Substantia nigra (tissue), 51 donors: ENCODE measurements at places on chromosomes 6 and 20.

DNA sequence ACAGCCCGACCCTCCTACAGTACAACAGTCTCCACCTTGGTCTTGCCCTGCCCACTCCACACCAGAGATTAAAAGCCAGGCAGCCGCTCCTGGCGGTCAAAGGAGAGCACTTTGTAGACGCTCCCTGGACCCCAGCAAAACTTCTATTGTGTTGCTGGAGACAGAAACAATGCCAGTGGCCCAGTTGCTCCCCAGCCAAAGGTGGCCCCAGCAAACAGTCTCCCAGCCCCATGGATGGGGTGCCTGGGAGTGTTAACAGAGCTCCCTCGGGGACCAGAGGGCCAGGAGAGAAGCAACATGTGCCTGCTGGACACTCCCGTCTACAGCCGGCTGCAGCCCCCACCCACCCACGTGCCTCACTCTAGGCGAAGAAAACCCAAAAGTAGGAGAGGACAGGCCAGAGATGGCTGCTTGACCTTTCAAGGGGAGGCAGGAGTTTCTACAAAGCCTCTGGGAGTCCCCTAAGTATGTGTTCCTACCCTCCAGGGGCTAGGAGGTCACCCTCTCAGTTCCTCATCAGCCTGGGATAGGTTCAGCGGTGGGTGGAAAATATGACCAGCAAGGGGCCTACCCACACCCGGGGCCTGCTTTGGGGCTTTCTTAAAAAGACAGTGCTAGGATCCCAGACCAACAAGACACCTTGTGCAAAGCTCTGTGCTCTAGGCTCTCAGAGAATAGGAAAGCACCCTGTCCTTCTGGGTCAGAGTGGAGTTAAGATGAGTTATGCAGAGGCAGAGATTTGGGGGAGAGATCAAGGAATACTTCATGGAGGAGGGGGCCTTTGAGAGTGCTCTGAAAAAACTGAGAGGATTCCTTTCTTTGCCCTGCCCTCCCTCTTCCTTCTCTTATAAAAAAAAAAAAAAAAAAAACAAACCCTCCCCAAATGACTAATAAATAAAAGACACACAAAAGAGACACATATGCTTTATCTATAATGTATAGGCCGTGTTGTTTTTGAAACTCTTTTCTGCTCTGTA is 19.0 kb upstream of the PREX1 start:
- DNase-seq = no peak

DNA sequence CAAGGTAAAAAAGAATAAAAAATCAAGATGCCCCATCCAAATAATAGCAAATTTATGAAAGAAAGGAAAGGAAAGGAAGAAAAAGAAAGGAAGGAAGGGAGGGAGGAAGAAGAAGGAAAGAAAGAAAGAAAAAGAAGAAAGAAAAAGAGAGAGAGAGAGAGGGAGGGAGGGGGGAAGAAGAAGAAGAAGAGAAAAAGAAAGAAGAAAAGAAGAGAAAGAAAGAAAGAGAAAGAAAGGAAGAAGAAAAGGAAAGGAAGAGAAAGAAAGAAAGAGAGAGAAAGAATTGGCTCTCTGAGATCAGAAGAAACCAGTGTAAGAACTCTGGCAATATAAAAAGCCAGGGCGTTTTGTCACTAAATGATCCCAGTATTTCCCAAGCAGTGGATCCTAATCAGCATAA is 401.7 kb downstream of the EPHA7 start:
- no peak for DNase-seq

GRCh38 chr20:49983848-49984408 is 1.1 kb downstream of the SNAI1 start:
- DNase-seq = no peak

GRCh38 chr20:48313324-48313723 is 514.5 kb downstream of the PREX1 start:
- DNase-seq = no peak

GRCh38 chr20:20732641-20733040 is 20.2 kb upstream of the RALGAPA2 start:
- DNase-seq = no peak

- DNase-seq = no peak
Observed at GRCh38 chr20:56451056-56451765, 17.2 kb upstream of the RTF2 start.

GRCh38 chr6:131139599-131139998 is 4.3 kb downstream of the AKAP7 start:
- no peak for DNase-seq

- DNase-seq = no peak
Observed at GRCh38 chr6:42276034-42276890, 58.6 kb upstream of the MRPS10 start.

GRCh38 chr6:13559251-13559650 is 15.2 kb upstream of the SIRT5 start:
- DNase-seq = no peak

DNA sequence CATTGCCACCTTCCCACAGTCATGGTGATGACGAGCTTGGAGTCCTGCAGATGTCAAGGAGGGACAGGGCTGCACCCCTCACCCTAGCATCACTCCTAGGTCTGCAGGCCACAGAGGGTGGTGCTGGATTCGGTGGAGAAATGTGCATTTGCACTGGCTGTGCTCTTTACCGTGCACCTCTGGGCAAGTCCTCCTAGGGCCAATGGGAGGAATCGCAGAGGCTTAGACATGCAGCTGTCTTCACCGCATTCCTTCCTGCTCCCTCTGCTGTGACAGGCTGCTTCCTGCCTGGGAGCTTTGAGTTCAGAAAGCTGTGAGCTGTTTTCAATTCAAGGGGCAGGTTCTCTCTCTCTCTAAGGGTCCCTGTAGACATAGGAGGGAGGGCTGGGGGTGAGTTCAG is 85.1 kb downstream of the EDN3 start:
- no peak for DNase-seq

DNA sequence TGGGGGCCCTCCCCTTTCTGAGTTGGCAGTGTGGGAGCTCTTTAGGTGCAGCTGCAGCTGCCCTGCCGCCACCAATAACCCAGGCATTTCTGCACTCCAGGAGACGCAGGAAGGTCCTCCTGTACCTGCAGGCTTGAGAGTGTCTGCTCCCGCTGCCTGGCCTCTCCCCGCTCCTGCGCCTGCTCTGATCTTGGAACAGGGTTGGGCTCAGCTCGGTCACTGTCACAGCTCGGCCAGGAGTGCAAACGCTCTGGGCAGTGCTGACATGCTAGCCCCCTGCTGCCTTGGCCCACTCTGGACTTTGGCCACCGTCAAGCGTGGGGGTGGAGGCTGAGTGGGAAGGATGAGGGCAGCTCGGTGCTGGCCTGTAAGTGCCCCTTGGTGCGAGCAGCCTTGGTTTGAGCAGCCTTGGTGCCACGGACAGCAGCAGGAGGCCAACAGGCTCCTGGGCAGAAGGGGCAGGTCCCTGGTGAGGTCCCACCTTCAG is 738.1 kb upstream of the GJE1 start:
- no peak for DNase-seq

DNA sequence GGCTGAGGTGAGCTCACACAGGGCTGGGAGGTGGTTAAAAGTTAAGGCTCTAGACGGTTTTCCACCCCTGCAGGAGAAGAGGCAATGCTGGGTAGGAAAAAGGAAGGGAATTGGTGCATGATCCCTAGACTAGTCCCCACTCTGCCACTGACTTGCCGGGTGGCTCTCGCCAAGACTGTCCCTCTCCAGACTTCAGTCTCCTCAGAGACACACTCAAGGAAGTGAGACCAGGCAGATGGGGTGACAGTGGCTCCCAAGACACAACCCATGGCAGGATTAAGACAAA is 13.1 kb downstream of the C20orf96 start:
- no peak for DNase-seq

- no peak for DNase-seq
Observed at GRCh38 chr6:24228123-24228522, 102.1 kb downstream of the NRSN1 start.

DNA sequence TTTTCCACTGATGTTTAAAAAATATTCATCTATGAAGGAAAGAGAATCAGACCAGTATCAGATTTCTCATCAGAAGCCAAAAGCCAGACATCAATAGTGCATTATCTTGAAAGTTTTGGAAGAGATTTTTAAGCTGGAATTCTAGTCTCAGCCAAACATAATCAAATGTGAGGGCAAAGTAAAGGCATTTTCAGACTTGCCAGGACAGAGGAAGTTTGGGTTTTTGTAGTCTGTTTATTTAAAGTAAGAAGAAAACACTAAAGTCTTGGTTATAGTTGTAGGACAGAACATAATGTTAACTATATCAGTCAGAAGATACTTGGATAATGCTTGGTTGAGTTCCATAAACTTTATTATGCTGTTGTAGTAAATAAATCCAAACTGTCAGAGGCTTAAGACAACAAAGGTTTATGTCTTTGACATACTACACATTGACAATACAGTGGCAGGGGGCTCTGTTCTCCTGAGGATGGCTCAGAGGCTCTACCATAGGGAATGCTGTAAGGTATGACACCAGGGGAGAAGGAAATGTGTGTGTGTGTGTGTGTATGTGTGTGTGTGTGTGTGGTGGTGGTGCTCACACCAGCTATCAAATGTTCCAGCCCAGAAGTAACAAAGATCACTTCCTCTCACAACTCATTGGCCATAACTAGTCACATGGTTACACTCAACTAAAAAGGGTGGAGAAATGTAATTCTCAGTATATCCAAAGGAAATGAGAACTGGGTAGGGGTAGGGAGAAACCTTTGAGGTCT is 26.7 kb upstream of the YWHAB start:
- DNase-seq = no peak

DNA sequence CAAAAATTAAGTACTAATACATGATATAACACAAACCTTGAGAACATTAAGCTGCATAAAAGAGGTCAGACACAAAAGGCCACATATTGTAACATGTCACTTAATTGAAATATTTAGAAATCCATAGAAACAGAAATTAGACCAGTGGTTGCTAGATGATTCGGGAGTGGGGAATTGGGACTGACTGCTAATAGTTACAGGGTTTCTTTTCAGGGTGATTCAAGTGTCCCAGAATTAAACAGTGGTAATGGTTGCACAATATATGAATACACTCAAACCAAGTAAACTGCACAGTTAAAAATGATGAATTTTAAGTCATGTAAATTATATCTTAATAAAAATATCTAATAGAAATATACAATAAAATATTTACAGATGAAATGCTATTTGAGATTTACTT is 174.5 kb downstream of the WDR27 start:
- DNase-seq = no peak

- no peak for DNase-seq
Observed at GRCh38 chr6:14887181-14887580, 358.7 kb upstream of the JARID2 start.

- DNase-seq = no peak
Observed at GRCh38 chr6:162153120-162153519, 574.4 kb downstream of the PRKN start.

DNA sequence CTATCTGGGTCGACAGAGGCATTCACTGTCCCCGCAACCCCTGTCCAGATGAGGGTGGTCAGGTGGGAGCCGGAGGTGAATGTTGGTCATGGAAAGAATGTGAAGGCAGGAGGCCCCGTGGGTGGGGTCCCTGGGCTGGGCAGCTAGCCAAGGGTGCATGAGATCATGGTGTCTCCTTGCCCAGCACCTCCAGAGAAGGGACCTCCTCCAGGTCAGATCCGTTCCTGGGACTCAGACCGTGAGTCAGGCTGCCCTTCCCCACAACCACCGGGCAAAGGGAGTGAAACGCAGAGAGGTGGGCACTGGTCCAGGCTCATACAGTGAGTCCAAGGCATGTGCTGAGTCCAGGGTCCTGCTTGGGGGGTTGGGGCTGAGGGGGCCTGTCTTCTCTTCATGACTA is 3.5 kb downstream of the FOXS1 start:
- no peak for DNase-seq

DNA sequence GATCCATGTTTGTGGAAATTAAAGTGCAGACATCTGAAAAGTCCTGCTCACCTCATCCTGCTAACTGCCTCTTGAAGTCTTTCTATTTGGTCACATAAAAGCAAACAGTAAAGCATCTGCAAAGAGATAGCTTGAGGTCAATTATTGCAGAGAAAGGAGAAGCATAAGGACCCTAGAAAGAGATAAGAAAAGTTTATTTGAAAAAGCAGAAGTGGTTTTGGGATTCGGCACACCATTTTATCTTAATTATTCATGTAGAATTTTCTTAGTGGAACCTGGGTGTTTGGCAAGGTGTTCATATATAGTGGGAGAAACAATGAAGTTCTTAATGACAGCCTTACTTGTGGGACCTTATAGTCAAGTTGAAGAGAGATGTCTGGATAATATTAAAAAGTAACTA is 280.8 kb downstream of the CENPW start:
- DNase-seq = no peak

DNA sequence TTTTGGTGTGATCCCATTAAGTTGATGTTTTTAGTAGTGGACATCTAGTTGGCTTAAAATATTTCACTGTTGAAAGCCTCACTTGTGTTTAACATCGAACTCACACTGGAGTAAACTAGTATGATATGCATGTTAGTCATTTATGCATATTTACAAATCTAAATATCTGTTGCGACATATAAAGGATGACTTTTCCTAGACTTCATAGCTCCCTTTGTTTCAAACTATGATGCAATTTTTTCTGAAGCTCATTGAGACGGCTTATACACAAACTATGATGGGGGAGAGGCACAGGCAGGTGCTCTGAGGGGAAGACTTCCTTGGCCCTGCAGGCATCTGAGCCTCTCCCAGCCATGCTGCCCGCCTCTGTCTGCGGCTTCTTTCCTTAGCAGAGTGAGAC is 11.8 kb upstream of the FOXC1 start:
- no peak for DNase-seq

GRCh38 chr20:47221036-47221625 is 135.4 kb downstream of the ZMYND8 start:
- no peak for DNase-seq

- no peak for DNase-seq
Observed at GRCh38 chr6:112054555-112055190, 769 bp downstream of the CCN6 start.

- no peak for DNase-seq
Observed at GRCh38 chr6:4935975-4936680, 67.7 kb downstream of the RPP40 start.

- no peak for DNase-seq
Observed at GRCh38 chr20:621125-621756, 11.1 kb upstream of the TCF15 start.

- no peak for DNase-seq
Observed at GRCh38 chr6:100228437-100228833, 234.4 kb upstream of the MCHR2 start.

DNA sequence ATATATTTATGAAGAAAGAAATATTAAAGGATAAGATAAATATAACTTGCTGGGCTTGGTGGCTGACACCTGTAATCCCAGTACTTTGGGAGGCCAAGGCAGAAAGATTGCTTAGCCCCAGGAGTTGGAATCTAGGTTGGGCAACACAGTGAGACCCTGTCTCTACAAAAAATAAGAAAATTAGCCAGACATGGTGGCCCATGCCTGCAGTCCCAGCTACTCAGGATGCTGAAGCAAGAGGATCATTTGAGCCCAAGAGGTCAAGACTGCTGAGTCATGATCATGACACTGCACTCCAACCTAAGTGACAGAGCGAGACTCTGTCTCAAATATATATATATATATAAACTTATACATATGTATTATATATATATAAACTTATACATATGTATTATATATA is 164.0 kb downstream of the MRPL14 start:
- DNase-seq = no peak

GRCh38 chr20:62181808-62182207 is 1.0 kb upstream of the MTG2 start:
- no peak for DNase-seq

GRCh38 chr20:47464380-47465101 is 37.1 kb upstream of the NCOA3 start:
- no peak for DNase-seq

GRCh38 chr6:1729133-1729749 is 119.5 kb downstream of the FOXC1 start:
- DNase-seq = no peak
